ENCODE measurements at places on chromosomes 3 and 15.
A peak's percentile ranks its signal among the peaks of the same experiment; 100 is the strongest.

- DNase-seq, result no peak
Observed at GRCh38 chr3:126828306-126828705, 124.3 kb downstream of the CHCHD6 start.

DNA sequence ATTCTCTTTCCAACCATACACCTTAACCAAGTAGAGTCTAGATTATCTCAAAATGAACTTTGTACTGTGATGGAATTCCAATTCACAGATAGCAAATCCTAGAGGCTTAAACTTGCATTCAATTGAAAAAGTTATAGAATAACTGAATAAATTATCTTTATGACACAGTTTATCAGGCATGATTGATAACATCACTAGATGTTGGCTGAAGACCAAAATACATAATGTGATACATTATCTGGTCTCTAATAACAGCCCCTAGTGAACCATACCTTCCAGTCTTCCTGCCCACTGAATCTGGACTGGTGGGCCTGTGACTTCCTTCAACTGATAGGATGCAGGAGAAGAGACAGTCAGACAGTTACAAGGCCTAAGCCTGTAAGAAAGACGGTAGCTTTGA is 165.2 kb upstream of the CMC1 start:
- DNase-seq, result no peak

DNA sequence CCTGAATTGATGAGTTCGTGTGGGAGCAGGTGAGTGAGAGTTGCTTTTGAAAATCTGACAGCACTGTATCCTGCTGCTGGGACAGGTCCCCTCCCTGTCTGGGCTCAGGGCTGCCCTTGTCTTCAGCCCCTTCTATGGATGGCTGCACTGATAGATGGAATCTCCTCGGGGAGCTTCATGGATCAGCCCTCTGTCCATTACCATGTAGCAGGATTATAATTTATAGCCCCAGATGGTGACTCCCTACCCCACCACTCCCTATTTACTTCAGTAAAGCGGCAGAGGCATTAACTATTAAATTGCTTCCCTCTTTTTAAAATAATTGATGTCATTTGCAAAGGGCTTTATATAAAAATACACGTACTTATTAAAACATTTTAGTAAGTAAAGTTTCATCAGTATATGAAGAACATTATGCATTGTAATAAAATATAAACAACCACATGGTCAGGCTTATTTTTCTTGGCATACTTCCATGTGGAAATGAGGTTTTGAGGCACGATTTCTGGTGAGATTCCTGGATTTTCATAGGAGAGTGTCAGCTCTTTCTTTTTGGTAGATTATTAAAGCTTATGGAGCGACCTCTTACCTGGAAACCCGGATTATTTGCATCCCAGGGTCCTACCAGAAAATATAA is 38.5 kb downstream of the MAP3K13 start:
- peak; percentile 89 for DNase-seq

- no peak for DNase-seq
Observed at GRCh38 chr3:9108876-9109567, 140.4 kb downstream of the SRGAP3 start.

DNA sequence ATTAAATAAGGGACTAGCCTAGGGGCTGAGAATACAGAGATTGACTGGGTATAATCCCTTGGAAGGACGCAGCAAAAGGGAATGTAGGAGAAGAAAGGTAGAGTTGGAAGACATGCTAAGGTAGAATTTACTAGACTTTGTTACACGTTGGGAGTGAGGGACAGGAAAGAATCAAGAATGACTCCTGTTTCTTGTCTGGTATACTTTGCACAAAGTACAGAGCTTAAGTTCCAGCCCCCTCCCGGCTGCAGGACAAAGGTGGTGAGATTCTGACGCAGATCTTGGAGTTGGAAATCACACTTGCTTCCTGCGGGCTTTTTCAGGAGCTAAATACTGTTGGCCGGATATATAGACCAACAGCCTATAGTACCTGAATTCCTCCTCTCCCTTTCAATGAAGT is 895 bp downstream of the HYKK start:
- DNase-seq, result no peak

DNA sequence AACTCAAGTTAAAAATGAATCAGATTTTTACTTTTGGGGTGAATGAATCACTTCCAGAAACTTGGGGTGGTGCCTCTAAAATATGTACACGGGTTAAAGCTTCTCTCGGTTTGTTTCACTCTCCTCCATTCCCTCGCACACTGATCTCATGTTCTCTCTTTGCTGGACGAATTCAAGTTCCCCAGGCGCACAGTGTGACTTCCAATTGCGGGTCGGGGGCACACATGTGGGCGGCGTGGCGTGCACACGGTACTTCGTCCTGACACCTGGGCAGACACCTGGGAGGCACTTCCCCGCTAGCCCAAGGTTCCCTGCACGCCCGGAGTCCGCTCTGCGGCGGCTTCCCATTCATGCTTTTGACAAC is 692 bp downstream of the SCAANT1 start:
- DNase-seq, result no peak

DNA sequence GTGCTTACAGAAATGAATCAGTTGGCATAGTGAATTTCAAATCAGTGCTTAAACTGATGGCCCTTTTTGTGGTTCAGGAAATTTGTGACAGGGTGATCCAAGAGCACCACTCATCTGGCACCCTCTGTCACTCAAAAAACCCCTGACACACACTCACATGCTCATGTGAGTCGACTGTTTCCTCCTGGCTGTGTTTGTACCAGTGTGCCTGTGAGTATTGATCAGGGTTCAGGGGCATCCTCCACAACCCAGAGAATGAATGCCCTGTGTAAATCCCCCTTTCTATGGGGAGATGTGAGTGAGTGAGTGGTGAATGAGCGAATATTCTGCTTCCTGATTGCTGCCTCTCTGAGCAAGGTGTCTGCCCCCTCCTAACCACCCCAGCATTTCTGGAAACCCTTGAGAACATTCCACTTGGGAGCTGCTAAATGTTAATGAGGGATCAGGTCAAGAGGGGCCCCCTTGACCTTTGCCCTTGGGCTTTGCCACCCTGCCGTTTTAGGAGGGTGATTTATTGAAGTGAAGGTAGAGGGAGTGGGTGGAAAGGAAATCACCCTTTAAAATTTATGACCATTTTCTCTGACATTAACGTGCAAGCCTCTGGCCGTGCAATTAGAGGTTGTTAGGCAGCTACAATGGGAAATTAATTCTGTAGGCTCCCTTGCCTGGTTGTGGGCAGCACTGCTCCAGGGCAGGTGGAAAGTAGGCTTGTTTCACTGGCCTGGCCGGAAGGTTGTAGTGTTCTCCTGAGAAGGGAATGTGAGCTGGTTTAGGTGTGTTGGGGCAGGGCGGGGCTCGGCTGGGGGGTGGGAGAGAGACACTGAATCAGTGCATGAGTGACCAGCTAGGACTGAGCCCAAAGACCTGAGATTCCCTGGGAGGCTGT is 87.2 kb downstream of the SLCO3A1 start:
- no peak for DNase-seq

DNA sequence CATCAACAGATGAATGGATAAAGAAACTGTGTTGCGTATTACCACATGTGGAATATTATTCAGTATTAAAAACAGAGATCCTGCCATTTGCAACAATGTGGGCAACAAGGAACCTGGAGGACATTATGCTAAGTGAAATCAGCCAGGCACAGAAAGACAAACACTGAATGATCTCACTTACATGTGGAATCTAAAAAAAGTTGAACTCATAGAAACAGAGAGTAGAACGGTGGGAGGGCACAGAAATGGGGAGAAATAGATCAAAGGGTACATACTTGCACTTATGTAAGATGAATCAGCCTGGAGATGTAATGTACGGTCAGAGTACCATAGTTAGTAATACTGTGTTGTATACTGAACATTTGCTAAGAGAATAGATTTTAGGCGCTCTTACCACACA is 29.8 kb upstream of the MUC13 start:
- DNase-seq, result no peak

DNA sequence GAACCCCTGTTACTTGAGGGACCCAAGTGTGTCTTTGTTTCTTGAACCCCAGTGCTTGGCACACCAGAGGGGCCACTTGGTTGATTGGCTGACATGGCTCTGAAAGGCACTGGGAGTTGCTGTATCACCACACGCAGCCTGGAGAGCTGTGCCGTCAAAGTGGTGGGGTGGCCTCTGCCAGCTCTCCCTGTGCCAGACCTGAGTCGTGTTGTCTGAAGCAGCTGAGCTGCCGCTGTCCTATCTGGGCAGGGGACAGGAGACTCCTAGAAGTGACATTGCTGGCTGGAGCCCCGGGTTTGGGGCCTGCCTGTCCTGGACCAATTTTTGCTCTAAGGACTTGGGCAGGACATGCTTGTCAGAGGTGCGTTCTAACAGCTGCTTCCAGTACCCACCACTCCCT is 5.5 kb upstream of the SNX22 start:
- no peak for DNase-seq

- DNase-seq, result no peak
Observed at GRCh38 chr3:112681822-112682325, 40.9 kb upstream of the CCDC80 start.

- no peak for DNase-seq
Observed at GRCh38 chr15:82650046-82650670, 3.0 kb upstream of the CPEB1 start.

DNA sequence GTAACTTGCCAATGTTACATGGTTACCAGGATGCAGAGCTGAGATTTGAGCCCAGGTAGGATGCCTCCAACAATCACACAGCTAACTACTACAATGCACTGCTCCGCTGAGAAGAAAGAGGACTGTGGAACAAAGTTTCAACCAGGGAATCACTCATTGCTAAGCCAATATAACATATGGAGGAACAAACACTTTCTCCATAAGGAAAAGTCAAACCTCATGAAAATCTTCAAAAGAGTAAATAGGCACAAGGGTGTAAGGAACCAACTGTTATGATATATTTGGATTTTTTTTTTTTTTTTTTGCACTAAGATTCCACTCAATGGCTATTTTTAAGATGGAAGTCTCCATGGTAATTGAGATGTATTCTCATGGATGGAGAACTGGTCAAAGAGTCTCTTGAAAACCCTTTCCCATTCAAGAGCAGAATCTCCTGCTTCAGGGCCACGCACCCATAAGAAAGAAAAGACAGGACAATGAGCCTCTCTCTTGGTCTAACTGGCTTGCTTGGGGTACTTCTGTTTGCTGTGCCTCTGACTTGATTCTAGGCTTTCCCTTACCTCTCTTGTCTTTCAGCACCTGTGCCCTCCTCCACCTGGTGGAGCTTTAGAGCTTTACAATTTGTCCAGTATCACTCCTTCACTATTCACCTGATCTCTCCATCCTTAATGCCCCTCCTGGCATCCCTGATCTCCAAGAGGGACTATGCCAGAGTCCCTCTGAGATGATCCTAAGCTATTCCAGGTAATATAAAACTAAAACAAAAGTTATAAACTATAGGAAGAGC is 252.8 kb downstream of the NTRK3 start:
- DNase-seq, result no peak

GRCh38 chr15:52737720-52738119 is 52.4 kb downstream of the ONECUT1 start:
- DNase-seq, result no peak

Data from NCI-H446 treated with DMSO at 0.1 percent for 48 hours (cell line).